Esophagus muscularis mucosa (tissue), 4 donors: ENCODE measurements at places on chromosomes 6 and 20. TPM values are rescaled to one million over a fixed set of nuclear protein-coding genes. Genes with fewer than 3 reads are reported as not detected.

Gene MMUT
- total RNA-seq, result 23.7 TPM

Gene PSMB8
- total RNA-seq, result 38.4 TPM

Gene IL17A
- total RNA-seq, result not detected

Gene BPI
- not detected for total RNA-seq
